ENCODE measurements at places on chromosomes 2 and 18.

- peak; percentile 62 for DNase-seq
Measured at GRCh38 chr18:47997338-47997780, 66.9 kb upstream of the SMAD2 start.

GRCh38 chr2:223725986-223726970 is 111.1 kb downstream of the AP1S3 start:
- no peak for DNase-seq

DNA sequence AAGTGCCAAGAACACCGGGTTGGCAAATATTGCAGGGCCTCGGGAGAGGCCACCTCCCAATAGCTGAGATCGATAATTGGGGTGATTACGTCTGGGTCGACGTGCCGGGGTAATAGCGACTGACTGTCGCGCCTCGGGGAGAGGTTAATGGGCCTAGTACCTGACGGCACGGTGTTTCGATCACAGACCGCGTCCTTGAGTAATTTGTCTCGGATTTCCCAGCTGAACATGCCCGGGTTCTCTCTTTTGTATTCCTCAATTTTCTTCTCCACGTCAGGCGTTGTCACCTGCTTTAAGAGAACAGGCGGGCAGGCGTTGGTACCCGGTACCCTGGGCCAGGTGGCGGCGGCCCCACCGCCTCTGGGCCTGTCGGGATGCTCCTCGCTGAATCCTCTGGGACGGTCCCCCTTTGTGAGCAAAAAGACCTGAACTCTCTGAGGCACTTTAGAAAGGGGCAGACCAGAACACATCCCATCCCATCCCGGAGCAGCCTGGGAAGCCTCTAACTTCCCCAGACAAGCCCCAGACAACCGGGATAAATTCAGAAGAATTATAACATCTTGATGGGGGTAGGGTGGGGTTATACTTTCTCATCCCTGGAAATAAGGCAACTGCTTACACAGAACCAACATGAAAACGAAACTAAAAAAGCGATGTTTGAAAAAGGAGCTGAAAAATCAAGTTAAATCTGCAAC is 3.3 kb downstream of the PAX3 start:
- DNase-seq: no peak

GRCh38 chr2:61626827-61627226 is 88.7 kb upstream of the XPO1 start:
- no peak for DNase-seq

DNA sequence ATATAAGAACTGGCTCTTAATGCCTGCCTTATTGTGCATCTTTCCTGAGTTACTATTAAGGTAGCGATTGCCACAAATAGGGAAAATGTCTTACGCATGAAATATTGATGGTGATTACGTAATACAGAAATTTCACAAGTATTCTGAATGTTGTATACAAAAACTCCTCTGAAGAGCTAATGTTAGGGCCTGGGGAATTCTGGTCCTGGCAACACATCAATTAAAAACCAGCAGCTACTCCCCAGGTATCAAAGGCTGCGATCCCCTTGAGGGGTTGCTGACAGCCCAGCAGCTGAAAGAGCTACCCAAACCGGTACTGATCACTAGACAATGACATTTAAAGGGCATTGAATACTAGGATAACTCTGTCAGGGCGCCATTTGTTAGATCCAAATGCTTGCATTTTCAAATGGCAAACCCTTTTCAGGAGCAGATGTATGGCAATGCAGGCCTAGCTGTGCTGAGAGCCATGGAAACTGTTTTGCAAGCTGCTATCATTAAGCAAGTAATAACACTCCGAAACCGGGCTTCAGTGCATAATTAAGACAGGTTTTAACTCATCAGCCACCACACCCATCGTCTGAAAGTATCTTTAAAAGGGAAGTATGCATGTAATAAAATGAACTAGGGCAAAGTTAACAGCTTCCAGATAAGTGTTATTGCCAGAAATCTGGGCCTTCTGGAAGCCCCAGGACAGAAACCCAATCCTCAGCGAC is 78.4 kb downstream of the CLHC1 start:
- DNase-seq: no peak

- DNase-seq: no peak
Measured at GRCh38 chr2:37449761-37450296, 105.4 kb downstream of the QPCT start.

- DNase-seq: no peak
Measured at GRCh38 chr2:188785490-188785889, 188.7 kb upstream of the COL3A1 start.

GRCh38 chr2:43950383-43951008 is 45.3 kb downstream of the LRPPRC start:
- DNase-seq: peak; percentile 4

DNA sequence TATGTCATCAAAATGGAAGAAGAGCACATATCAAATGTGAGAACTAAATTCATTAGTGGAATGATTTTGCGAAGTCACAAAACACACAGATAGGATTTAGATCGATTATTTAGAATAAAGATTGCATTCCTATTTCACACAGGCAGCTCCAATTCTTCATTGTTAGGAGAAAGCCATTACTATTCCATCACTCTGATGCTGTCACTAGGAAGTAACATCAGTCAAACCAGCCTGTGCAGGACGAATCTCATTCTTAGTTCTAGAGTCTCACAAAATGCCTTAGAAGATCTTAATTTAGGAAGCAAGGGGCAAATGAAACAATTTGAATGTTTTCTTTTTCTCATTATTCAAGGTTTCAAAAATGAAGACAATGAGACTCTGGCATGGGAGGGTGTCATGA is 44.0 kb upstream of the SPP2 start:
- no peak for DNase-seq

DNA sequence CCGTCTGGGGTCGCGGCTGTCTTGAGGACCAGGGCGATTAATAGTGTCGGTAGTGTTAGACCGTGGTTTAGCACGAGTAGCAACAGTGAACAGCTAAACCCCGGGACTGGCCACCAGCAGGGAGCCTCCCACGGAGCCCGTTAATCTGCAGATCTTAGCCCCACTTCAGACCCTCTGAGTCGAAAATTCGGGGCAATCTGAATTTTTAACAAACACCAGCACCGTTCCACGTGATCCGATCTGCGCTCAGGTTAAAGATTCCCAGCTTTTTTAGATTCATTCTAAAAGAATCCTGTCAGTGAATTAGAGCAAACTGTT is 479 bp upstream of the ATP5F1A start:
- no peak for DNase-seq

DNA sequence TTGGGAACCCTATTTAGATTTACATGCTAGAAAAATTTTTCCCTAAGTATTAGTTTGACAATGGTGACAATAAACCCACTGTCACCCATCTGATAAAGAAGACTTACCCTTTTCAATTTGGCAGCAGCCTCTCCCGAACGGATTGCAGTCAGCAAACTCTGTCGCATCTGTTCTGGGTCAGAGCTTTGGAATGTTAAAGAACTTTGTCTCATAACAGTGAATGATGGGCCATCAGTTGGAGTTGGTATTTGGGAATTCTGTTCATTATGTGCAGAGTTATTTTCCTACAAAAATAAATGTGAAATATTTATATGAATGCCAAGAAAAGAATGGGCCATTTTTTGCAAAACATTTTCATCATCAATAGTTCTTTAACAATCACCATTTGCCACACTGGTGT is 70.8 kb upstream of the GRB14 start:
- DNase-seq: no peak

DNA sequence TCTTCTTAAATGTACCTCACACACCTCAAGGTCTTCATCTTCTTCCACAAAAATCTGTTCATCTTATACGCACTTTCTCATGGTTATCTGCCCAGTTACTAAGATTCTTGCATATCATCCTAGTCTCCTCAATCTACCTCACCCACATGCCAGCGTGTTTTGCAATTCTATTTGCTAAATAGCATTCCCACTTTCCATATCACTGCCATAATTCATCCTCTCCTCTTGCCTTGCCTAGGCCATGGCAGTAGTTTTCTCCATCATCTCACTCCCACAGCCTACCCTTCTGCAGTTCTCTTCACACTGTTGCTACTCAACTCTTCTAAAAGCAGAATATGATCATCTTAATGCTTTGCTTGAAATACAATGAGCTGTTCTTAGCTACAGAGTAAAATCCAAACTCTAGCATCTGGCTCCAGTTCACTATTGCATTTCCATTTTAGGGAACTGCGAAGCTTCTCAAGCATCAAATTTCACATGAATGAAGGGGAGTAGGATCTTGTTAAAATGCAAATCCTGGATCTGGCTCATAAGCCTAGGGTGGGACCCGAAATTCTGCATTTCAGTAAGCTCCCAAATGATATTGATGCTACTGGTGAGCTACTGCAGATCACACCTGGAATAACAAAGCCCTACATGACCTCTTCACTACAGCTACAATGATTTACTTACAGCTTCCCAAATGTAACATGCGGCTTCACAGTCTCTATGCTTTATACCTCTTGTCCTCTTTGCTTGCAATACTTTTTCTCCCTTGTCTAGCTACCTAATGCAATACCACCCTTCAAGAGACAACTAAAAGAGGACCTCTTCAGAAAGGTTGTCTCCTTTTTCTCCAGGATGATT is 293.9 kb downstream of the SATB2 start:
- DNase-seq: no peak

GRCh38 chr2:147553775-147554271 is 291.0 kb upstream of the ACVR2A start:
- no peak for DNase-seq

GRCh38 chr2:54330926-54331835 is 75.2 kb upstream of the TSPYL6 start:
- DNase-seq: no peak

GRCh38 chr2:27407798-27408491 is 1.4 kb downstream of the PPM1G start:
- DNase-seq: no peak

DNA sequence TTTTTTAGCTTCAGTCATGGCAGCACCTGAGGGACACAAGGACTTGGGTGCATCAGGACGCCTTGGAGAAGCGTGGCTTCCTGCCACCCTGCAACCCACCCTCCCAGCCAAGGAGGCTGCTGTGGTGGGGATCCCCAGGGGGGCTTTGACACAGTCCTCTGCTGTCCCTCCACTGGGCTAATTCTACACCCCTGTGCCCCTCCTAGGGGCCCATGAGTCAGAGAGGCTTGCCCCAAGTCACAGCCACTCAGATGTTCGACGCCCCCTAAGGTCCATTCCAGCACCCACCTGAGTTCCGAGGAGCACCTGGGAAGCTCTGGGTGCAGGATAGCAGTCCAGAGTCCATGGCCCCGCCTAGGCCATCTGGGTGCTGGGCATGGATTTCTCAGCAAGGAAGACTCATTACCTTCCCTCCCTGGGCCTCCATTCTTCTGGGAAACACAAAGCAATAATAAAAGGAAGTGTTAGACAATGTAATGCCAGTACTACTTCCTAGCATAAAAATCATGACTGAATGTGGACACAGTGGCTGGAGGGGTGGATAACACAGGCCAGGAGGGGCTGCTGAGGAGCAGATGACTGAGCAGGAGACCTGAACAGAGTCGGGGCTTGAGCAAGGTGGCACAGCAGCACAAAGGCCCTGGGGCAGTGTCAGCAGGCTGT is 3.7 kb downstream of the ALPG start:
- DNase-seq: no peak

DNA sequence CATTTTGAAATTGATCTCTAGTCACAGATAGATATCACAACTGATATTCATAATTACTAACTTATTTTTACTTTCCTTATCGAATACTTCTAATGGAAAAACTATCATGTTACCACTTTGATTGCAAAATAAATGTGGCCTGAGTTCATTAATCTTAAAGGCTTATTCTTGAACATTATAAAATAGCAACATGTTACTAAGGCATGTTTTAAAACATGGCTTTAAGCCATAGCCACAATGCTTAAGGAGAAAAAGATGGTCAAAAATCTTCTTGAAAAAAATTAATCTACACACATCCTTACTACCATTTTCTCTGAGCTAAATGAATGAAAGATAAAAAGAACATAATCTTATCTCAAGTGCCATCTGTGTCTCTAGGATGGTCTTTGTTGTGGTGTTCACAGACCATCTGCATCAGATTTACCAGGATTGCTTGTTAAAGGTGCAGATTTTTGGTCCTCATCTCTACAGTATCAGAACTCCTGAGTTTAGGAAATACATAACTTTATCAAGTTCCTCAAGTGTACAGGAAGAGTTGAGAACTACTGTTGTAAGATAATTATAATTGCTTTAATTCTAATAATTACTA is 15.3 kb downstream of the MTX2 start:
- no peak for DNase-seq

DNA sequence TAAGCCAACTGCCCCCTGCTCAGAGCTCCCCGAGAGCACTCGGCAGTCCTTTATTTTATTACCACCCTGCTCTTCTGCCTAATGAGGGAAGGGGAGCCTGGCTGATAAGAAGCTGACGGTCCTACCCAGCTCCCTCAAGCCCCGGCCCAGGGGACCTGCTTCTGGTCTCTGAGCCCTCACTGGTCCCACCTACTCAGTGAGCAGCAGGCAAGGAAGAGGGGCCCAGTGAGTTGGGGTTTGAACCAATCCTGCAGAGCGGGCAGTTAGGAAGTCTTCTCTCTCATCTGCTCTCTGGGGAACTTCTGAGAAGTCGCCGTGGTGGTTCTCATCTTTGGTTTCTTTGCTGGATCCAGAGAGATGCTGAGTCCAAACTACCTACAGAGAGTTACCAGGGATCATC is 218.9 kb downstream of the NDUFA10 start:
- no peak for DNase-seq

DNA sequence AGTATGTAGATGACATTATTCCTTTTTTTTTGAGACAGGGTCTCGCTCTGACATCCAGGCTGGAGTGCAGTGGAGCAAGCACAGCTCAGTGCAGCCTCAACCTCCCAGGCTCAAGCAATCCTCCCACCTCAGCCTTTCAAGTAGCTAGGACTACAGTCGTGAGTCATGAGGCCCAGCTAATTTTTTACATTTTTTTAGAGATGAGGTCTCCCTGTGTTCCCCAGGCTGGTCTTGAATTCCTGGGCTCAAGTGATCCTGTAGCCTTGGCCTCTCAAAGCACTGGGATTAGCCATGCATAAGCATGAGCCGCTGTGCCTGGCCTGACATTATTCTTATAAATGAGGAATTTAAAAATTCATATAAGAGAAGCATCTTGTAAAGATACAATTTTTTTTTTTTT is 86.9 kb downstream of the FAM117B start:
- no peak for DNase-seq

DNA sequence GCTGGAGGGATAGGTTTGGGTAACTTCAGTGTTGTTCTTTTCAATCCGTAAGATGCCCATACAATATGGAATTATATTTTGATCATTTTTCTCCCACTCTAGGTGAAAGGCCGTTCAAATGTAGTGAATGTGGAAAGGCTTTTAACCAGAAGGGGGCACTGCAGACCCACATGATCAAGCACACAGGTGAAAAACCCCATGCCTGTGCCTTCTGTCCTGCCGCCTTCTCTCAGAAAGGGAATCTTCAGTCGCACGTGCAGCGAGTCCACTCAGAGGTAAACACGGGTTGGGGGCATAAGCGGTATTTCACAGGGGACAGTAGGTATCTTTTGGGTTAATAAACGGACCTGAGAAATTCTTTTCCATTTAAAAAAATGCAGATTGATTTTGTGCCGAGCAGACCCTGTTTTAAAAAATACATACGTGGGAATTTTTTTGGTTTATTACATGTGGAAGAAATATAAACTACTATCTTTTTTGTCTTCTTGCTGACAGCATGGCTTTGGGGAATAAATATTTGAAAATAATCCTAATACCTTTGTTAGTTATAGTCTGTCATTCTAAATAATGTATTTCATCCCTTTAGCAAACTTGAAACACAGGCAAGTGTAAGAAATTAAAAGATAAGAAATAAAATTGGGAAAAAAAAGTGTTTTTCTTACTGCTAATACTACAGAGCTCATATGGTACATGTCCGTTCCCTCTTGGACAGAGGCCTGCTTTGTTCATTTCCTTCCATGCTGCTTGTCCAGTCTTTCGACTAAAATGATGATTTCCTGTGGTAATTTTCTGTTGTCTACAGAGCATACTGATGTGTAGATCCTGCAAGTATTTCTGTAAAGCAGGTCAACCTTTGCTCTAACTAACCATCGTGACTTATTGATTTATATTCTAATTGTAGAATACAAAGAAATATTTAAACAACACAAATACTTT is 53.3 kb downstream of the ZNF236 start:
- peak; percentile 67 for DNase-seq
